ENCODE measurements at places on chromosomes 6 and 20.

DNA sequence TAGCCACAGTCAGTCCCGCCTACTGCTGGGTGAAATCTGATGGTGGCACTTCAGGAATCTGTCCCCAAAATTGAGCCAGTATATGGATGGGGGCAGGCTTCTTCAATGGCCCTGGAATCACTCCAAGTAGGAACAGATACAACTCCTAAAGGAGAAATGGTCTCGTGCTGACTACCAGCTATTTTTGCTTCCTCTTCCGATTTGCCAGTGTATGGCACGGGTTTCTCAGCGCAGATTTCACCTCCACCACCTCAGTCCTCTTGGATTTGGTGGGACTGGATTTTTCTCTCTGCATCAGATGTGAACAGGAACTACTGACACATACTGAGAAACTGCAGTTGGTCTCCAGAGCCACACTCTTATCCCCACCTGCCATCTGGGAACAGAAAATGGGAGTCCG is 27.2 kb downstream of the PNPLA1 start:
- no peak for DNase-seq

DNA sequence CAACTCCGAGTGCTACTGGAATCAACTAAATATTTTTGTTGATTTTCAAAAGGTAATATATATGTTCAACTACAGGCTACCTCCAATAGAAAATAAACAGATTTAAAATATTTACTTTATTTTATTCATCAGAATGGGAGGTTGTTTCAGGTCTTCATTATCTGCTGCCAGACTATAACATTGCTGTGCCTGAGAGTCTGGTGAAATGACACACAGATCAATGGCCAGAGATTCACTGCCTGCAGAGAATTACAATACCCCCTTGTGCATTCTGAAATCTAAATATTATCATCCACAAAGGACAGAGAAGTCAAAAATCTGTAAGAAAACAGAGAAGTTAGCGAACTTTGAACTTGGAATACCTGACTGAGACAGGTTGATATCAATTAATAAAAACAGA is 667.8 kb upstream of the GJE1 start:
- no peak for DNase-seq

DNA sequence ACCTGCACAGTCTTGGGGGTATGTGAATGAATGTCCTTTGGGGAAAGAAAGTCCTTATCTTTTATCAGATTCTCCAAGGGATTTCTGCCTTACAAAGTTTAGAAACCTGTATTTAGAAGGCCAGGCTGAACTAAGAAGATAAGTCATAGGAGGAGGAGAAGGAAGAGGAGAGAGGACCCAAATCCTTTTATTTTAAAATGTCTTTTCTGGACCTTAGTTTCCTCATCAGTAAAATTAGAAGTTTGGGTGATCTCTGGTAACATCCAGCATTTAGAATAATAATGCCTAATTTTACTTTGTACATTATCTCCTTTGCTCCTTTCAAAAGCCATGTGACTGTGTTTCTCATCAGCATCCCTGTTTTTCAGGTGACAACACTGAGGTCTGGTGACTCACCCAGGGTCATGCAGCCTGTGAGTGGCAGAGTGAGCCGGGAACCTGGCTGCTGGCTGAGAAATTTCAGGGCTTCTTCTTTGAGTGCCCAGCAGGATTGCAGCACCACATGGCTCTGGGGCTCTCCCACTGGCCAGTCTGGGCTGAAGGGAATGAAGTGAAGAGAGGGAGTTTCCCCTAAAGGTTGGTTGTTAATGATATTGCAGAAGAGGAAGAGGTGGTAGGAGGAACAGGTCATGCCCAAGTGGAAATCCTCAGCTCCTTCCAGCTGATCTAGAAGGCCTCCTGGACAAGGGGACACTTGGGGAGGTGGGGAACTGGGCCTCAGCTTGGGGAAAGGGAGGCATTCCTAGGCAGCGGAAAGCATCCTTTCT is 34.0 kb downstream of the VEGFA start:
- DNase-seq, result no peak

- no peak for DNase-seq
Observed at GRCh38 chr6:176766-177165, 115.5 kb upstream of the DUSP22 start.

- DNase-seq, result no peak
Observed at GRCh38 chr6:167761794-167762258, 64.9 kb upstream of the AFDN start.
